Lung (tissue), 17 donors: ENCODE measurements at places on chromosomes 7 and 10.
A peak's percentile ranks its signal among the peaks of the same experiment; 100 is the strongest.

- no peak for DNase-seq
These were observed 176.6 kb downstream of the BMPER start for GRCh38 chr7:34081935-34082334.

- DNase-seq = no peak
These were observed 67.6 kb downstream of the DNMBP start for GRCh38 chr10:99941942-99942820.

DNA sequence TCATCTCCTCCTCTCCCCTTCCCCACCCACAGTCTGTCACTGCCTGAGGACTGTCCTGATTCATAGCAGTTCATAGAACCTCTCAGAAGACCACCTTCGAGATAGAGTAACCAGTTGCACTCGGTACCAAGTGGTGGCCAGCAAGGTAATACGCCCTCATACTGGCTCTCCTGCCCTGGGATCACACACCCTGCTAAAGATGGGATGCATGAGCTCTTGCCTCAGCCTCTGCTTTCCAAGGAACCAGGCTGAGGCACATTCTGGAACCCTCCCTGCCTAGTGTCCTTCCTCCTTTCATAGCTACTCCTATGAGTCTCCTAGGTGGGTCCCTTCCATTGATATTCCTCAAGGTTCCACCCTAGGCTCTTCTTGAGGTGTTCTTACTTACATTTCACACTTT, 15.5 kb downstream of the CFAP43 start:
- DNase-seq = no peak

DNA sequence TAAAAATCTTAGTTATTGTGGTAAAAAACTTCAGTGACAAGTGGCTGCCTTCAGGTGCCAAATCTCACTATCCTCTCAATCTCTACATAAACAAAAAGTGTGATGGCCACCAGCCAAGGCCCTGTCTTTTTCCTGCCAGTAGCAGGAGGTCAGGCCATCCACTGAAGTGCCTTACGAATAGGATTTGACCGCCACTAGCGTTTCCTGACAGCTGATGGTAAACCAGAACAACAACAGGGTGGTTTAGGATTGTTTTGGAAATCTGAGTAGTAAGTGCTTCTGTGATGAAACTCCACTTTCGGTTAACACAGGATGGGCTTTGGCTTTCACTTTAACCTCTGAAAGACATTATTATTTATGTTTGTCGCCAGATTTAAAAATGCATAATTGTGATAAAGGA, 55.7 kb upstream of the OGDHL start:
- DNase-seq = no peak

DNA sequence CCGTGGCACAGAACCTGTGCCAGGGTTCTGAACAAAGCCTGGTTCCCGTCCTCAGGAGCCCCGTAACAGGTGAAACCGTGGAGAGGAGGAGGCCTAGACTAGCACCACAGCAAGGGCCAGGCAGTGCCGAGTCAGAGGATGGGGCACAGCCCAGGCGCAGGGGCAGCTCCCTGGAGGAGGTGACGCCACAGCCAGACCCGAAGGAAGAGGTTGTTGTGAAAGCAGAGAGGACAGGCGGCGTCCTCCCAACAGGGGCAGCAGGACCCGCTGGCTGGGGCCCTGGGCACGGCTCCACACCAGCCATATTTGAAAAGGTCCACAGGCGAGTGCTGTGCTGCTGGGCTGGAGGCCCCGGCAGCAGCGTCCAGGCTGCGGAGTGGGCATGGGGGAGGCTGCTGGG, 25.7 kb downstream of the DAGLB start:
- DNase-seq = no peak

DNA sequence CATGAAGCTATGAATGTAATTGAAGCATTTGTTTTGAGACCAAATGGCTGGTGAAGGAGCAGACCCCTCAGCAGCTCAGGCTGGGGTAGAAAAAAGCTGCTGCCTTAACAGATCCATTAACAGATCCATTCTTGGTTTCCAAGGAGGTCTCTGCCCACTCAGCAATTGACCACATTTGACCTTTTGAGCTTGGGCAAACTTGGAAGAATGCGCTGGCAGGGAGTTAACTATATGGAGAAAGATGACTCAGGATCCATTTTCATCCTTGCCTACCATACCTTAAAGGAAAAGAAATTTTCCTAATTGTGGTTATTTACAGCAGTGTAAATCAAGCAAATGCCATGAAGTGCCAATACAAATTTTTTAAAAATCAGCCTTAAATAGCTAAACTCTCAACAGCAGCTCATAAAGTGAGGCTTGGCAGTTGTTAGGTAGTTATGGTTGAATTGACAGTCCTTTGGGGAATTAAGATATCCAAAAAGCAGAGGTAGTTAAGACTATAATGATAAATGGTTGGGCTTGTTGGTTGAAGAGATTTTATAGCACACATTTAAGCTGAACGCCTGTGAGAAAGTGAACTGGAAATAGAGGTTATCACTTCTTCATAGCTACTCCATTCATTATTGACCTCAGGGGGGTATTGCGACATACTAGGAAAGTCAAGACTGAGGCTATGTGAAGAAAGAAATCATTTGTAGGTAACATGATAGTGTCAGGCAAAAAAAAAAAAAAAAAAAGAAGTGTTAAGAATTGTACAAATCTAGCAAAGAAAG, 83.9 kb downstream of the MKX start:
- DNase-seq = no peak

GRCh38 chr10:3500408-3500856, 284.6 kb downstream of the KLF6 start:
- DNase-seq = peak; percentile 92

DNA sequence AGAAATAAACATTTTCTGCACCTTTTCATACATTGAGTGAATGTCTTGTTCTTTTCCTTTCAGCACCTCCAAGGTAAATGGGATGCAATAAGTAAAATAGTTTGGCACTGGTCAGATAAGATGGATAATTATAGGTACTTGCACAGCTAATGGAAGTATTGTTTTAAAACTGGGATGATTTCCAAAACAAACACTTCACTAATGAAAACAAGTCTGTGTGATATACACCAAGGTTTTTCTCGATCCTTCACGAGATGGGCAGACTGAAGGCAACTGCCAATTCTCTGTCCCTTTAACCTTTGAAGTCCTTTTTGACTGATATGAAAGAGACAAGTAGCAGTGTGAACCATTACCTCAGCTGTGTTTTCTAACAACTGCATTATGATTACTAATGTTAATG, 423.8 kb downstream of the GFRA1 start:
- no peak for DNase-seq

GRCh38 chr7:121807078-121807477, 65.9 kb upstream of the PTPRZ1 start:
- DNase-seq = no peak

DNA sequence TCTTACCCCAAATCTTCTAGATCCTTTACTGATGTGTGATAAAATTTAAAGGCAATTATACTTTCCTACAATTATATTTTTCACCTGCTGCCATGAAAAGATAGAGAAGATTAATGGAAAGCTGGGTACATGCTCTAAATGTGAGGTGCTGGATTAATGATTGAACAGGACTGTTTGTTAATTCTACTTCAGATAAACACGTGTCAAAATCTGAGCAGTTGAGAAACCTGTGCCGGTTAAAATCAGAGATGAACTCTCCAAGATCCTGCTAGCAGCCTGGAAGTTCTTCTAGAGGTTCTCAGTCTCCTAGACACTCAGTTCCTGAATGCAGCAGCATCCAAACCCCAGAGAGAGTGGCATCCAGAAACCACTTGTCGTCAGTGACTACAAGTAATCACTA, 69.2 kb downstream of the INHBA start:
- no peak for DNase-seq

GRCh38 chr7:155456738-155457543, 988 bp upstream of the EN2 start:
- peak; percentile 81 for DNase-seq

- DNase-seq = no peak
These were observed 6.8 kb upstream of the PARD3 start for GRCh38 chr10:34821587-34822585.

GRCh38 chr7:103076764-103077163, 1.8 kb downstream of the ARMC10 start:
- DNase-seq = no peak

DNA sequence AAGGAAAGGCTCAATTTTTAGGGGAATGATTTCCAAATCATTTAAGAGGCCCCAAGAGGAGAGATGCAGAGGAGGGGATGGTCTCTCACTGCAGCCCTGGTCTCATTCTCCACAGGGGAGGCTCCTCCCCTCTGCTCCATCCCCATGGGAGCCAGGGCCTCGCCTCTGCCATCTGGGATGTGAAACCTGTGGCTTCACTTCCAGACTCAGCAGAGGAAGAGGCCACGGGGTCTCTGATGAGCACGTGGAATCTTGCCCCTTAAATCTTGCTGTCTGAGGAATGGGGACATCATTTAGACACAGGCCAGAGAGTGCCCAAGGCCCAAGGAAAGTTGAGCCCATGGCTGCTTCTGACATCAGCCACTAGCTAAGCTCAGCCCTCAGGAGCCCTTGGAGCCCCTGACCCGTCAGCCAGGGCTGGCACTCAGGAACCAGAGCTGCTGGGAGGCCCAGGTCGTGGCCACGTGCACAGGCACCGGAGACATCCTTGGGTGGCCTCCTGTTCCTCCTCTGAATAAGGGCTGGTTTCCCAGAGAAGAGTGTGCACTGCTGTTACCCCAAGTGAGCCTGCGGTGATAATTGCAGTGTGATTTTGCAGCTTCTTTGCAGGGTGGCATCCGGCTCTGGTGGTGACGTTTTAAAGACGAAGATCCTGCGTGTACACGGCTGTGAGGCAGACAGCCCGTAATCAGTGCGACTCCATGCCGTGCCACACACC, 50.5 kb downstream of the VIPR2 start:
- no peak for DNase-seq

- no peak for DNase-seq
These were observed 99.7 kb downstream of the AVL9 start for GRCh38 chr7:32594965-32595490.
